AG09309 (cell line): ENCODE measurements at places on chromosomes 1 and 21.

GRCh38 chr1:246488674-246489073 lies 18.4 kb downstream of the SMYD3 start:
- DNase-seq = no peak

DNA sequence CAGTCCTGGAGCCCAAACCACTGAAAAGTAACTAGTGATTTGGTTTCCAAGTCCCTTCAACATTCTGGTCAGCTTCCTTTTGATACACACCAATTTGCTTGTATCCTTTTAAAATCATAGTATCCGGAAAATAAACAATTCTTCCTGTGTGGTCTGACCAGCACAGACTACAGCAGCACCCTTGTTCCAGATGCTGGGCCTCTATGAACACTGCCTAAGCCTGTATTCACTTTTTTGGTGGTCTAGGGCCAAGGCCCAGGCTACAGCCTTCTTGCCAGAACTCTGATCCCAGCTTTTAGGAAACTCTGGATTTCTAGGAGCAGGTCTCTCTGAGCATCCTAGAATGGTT lies 801 bp upstream of the DDAH1 start:
- no peak for DNase-seq

DNA sequence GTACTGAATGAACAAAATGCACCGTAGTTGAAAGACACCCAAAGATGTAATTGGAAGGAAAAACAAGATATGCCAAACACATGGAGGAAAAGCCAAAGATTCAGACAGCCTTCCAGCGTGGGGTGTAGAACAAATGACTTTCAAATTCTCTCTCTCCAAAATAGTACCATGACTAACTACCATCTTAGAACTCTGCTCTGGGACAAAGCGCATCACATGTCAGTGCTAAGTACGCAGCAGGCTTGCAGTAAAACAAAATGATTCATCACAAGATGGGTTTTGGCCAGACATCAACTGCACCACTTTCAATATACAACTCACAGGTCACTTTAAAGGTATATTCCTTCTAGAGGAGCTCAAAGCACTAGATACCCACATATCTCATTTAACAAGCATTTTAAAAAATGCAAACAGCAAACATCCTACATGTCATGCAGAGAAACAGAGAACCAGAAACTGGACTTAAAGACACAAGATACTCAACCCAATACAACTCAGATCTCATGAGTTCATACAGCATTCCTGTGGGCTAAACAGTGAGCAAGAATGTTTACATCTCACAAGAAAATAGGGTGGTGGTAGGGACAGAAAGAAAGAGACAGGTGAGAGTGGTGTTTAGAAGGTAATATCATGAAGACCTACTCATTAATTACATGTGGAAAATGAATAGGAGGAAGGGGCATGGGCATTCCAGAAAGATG lies 75.7 kb downstream of the BCAR3 start:
- peak; percentile 87 for DNase-seq

GRCh38 chr1:18322368-18323032 lies 158.2 kb upstream of the KLHDC7A start:
- no peak for DNase-seq
